H54 (cell line): ENCODE measurements at places on chromosomes 11 and 22.

GRCh38 chr11:113142508-113142907, 171.9 kb upstream of the TTC12 start:
- no peak for DNase-seq

DNA sequence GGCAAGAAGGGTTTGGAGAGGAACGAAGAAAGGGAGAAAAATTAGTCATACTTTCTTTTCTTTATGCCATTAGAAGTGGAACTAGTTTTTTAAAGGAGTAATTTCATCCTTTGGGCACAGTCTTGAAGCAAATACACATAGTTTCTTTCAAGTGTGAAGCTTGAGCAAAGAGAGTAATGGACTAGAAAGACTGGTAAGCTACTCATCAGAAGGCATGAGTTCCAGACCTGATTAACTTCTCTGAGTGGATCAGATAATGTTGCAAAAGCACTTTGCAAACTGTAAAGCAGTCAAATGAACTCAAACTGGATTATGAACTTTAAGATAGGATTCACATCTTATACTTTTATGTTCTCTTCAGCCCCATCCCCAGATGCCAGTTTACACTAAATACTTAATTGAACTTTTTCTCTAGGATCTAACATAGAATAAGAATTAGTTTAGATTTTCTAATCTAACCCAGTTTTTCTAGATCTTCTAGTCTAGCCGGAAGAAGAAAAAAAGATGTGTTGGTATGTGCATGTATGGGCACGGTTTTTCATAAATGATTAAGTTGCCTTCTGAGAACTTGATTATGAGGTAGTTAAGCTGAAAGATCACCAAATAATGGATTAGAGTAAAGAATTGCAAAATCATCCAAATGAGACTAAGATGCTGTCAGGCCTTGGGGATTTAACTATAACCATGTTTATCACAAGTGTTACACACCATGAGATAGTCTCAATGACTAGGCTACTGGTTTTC, 2.5 kb downstream of the DDIAS start:
- no peak for DNase-seq

DNA sequence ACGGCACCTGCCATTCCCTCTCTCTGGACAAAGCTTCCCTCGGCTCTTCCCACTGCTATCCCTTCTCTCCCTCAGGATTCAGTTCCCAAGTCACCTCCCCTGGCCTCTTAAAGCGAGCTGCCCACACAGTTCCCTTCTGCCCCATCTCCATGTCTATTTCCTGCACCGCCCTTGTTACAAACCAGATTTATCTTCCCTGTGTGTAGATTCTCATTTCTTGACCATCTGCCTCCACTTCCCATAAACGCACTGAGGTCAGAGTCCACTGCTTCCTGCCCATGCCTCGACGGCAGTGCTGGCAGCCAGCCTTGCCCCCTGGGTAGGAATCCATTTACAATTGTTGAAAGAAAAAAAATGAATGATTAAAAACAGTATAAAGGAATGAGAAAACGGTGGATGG, 11.6 kb upstream of the APOBEC3B start:
- no peak for DNase-seq

DNA sequence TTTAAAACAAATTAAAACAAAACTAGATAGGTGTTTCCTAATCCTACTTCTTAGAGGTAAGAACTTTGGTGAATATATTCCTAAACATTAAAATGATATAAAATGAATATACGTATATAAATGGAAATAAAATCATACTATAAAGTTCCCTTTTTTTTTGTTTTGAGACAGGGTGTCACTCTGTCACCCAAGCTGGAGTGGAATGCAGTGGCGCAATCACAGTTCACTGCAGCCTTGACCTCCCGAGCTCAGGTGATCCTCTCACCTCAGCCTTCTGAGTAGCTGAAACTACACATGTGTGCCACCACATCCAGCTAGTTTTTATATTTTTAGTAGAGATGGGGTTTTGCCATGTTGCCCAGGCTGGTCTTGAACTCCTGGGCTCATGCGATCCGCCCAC, 44.9 kb downstream of the NPAT start:
- no peak for DNase-seq

- DNase-seq, result no peak
Observed at GRCh38 chr11:114773541-114774338, 95.4 kb downstream of the NXPE2 start.

GRCh38 chr22:28714043-28714628, 27.5 kb downstream of the CHEK2 start:
- DNase-seq, result no peak

DNA sequence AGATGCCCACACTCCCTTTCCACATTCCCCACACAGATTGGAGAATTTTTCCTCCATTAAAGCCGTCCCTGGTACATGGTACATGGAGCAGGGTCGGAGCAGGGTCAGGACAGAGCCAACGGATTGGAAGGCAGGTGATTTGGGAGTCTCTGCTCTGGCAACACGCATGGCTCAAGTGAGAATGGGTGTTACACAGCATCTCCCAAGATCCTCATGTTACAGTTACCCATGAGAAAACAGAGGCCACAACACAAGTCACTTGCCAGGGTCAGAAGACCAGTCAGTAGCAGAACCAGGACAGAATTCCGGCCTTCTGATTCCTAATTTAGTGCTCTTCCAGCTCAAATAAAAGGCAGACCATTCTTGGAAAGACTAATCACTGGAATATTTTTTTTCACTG, 7.7 kb upstream of the F2 start:
- DNase-seq, result no peak

DNA sequence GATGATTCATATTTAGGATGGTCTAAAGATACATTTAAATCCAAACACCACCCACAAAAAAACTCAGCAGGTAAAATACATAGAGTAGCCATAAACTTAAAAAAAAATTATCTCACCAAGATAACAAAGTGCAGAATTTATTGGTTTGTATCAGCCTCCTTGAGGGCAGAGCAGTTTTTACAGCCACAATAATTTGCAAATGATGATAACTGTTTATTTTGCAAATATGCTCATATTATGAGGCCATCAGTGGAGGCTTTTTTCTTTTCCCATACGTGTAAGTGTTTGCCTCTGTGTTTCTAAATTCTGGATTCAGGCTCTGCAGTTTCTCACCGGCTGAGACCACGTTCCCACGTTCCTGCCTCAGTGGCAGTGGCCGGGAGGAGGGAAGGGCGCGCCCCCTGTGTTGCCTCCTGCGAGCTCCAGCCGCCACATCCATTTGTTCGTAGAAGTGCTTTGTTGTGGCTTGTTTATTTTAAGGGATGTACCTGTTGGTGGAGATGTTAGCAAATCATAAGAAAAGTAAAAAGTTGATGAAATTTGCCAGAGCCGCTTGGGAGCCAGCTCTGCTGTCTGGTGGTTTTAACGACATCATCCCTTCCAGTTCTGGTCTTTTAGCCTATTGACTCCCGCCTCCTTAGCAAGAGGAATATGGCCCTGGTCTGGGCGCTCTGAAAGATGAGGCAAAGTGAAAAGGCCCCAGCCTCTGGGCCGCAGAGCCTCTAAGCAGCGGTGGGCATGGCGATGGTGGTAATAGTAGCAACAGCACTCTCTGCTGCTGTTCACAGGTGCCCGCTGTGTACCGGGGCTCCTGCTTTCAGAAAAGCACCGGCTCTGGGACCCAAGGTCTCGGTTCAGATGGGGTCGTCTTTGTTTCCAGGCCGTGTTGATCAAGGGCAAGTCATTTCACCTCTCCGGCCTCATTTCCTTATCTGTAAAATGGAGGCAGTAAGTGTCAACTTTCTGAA, 66.7 kb upstream of the PPARA start:
- no peak for DNase-seq

DNA sequence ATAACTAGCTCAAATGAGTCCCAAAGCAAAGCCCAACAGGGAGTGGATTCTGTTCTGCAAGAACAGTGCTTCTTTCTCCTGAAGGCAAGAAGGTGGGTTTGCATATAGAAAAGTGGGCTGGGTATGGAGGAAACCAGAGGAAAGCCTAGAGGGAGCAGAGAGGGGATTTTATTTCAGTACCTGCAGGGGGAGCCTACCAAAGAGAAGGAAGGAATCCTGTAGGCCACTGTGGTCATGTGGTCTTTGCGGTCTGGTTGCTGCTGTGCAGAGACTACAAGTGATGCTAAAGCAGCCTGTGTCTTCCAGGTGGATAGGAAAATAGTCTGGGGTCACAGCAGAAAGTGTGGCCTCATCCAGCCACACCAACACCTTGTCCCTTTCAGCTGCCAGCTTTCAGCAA, 33.2 kb upstream of the ZBTB16 start:
- DNase-seq, result no peak

- DNase-seq, result no peak
Observed at GRCh38 chr11:108394744-108395284, 72.5 kb downstream of the C11orf65 start.

GRCh38 chr22:26949193-26949592, 291.8 kb downstream of the MIAT start:
- DNase-seq, result peak; percentile 11

DNA sequence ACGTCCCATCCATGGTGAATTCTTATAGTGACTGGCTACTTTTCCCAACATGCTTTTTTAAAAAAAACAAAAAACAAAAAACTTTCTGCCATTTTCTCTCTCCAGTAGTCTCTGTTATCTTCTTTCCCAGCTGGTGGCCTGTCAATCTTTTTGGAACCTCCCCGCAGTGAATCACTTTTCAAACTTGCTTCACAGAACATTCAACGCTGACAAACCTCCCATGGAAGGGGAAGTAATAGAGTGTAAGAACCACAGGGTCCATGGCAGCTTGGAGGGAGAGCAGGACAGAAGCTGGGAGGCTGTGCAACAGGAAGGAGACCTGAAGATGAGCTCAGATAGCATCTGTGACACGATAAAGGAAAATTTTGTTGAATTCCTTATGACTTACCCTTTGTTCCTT, 9.8 kb upstream of the CECR2 start:
- DNase-seq, result no peak

DNA sequence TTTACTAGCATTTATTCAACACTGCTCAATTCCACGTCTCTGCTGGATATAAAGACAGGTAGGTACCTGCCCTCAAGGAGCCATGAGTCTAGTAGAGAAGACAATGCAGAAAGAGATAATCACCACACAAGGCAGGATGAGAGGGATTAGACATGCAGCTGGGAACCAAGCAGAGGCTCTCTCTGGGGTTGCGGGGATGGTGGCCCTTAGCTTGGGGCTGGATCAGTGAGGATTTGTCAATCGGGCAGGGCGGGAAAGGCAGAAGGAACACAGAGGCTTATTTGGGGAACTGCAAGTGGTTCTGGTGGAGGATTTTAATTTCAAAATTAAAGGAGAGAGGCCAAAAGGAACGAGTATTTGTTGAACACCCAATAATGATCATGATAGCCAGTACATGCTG, 8.5 kb upstream of the DMC1 start:
- no peak for DNase-seq

DNA sequence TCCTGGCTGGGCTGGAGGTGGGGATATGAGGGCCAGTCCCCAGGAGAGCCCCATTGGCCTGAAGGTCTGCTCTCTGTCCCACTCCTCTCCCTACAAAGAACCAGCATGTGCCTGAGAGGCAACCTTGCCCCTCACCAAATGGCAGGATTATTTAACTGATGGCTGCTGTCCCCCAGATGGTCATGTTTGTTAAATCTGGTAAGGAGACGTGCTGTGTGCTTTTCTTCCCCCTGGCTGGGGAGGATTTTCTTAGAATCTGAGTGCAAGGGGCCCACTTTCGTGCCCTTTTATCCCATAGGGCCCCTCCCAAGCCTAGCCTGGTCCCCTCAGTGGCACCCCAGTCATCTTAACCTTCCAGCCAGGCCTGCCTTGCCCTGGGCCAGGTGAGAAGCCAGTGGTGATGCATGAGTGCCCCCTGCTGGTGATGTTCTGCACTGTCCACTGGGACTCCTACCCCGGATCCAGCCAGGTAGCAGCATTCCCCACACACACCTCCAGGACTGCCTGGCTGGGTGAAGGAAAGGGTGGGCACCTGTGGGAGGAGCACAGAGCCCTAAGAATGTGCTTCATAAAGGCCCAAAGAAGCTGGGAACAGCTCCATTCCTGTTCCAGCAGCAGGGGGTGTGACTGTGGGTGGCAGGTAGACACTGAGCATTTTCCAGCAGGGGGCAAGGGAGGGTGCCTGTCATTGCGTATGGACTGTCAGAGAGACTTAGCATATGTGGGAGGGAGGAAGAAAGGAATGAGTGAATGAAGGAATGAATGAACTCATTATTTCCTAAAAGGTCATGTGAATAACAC, 28.9 kb downstream of the MFNG start:
- peak; percentile 57 for DNase-seq

DNA sequence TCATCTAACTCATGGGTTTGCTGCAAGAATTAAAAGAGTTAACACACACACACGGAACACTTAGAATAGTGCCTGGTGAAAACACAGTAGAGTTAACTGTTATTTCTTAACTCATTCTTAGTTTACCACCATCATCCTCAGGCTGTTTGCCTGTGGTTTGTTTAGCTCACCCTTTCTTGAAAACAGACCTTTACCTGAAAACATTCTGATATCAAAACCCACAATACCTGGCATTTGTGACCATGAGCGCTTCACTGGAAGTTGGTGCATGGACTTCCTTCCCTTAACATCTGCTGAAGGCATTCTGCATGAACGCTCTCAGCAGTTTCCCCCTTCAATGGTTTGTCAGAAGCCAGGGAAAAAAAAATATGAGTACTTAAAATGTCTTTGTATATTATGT, 256.0 kb downstream of the ETS1 start:
- no peak for DNase-seq

DNA sequence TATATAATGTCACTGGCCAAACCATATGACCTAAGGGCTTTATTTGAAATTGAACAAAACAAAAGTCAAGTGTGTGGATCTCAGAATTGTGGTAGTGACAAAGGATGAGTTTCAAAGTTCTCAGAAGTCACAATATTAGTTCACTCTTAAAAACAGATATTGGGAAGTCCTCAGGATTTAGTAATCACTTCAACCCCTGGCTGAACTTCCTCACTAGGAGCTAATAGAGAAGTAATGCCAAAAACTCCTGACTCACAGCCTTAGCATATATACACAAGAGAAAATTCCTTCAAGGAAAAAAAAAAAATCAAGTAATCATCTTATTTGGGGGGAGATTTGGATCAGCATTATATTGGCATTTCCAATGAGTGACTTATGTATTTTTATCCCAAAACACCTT, 75.6 kb upstream of the APOA1 start:
- DNase-seq, result peak; percentile 5

DNA sequence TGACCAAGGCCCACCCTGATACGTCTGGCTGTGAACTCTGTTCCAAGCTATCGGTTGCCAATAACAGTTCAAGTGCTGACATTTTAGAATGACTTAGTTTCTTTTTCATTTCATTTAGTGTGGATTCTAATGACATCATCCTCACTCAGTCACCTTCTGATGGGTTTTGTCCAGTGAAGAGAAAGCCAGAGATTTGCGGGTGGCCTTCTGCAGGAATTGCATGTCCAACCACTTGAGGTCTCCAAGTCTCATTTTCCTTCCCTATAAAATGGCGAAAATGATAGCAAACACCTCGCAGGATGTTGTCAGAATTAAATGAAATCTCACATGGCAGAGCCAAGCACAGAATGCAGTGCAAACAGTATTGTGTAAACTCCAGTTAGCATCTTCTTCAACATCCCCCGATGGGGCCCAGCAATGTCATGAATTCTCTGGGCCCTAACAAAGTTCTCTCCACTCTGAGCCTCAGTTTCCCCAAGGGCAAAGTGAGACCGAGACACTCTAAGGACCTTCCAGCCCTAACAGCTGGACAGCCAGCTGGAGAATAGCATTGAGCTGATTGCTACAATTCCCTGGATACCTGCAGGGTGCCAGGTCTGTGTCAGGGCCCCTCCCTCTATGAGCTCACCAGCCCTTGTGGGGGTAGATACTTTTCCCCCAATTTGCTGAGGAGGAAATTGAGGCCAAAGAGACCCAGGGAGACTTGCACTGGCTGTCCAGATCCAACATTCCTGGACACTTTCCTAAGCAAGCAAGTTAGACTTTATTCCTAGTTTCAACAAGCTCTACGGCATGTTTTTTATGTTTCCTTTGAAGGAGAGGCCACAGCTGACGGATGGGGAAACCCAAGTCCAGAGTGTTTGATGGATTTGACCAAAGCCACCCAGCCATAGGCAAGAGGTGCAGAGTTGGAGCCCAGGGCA, 286.7 kb downstream of the MN1 start:
- no peak for DNase-seq
